ENCODE measurements at places on chromosomes 2 and 18.

DNA sequence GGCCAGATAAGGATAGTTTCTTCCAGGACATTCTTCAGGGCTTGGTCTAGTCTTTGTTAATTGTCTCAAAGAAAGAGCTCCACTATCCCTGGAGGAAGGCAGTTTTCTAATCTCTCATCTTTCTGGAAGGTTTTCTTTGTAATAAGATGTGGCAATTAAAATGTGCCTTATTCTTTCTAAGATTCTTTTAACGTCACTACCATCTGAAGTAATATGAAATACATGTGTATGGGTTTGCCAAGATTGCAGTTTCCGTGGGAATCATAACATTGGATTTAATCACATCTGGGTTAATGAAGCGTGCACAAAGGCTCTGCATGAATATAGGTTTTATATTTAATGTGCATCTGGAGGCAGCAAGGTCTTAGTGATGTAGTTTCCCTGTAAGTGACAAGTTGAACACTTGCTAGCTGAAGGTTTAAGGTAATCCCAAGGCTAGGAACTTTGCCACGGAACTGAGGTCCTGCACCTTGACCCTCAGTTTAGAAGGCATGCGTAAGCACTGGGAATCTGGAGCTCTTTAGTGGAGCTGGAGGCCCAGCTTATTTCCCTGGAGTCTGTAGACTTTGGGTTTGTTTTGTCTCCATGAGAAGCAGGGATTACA, 25.7 kb downstream of the DIS3L2 start:
- DNase-seq = no peak

GRCh38 chr18:45839414-45840395, 14.2 kb downstream of the SIGLEC15 start:
- no peak for DNase-seq

- no peak for DNase-seq
These were observed 1616.3 kb upstream of the ACVR2A start for GRCh38 chr2:146228466-146229058.

GRCh38 chr2:183079139-183079775, 710 bp downstream of the DUSP19 start:
- no peak for DNase-seq

DNA sequence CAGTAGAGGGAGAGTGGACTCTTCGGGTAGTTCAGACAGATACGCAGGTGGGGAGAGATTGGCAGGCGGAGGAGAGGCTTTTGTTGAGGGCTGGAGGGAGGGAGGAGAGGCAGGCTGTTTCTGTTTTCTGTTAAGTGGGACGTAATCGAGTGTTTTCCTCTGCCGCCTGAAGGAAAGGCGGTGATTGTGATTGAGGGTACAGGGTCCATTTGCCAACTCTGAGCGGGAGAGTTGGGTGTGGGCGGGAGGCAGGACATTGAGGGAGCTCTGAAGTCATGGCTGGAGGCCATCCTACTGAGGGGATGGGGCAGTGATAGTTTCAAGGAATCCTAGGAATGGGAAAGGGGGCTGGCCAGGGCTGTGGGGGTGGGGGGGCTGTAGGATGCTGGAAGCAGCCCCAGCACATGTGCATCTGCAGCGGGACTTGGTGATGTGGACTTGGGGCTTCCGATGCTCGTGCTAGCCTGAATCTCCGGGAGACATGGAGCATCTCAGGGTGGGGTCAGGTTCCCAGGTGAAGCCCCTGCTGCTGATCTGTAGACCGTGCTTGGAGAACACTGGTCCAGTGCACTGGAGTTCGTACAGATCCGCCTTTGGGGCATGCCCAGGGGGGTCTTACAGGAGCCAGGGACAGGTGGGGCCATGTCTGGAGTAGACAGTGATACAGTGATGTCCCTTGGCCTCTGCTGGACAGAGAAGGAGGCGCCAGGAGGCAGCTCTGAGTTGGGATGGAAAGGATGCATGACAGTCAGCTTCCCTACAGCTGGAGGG, 167.5 kb downstream of the AGAP1 start:
- no peak for DNase-seq

DNA sequence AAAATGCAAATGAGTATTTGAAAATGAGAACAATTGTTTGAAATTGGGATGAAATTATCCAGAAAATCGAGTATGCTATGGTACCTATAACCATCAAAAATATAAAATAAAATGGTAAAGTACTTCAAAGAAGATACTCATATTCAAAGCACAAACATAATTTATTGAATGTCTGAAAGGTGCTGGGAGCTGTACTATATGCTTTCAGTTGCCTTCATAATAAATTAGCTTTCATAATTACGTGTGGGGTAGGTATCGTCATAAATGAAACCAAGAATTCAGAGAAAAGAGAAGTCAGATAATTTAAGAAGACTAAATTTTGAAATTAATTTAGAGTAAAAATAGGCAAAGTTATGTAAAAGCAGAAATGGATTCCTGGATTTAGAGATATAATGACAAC, 721.9 kb upstream of the ACVR2A start:
- no peak for DNase-seq

GRCh38 chr18:54787121-54787520, 41.2 kb upstream of the RAB27B start:
- no peak for DNase-seq

- no peak for DNase-seq
These were observed 253.2 kb downstream of the ZNF804A start for GRCh38 chr2:184851576-184851975.

DNA sequence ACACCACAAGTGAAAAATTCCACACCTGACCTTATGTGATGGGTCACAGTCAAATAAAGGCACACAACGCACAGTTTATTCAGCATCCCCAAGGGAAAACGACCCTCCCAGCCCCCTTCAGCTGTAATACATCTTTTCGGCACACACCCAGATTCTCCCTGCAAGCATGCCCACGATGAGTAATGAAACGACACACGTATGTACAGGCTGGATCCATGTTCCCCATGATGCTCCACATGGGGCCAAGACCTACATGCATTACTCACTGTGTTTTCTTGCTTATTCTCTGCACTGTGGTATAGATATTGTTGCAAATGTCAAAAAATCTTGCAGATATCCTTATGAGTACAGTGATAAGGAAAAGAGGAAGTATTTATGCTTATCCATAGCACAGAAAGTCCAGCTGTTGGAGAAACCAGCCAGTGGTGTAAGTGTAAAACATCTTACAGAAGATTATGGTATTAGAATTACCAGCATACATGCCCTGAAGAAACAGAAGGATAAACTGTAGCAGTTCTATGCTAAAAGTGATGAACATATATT, 32.5 kb upstream of the SGPP2 start:
- DNase-seq = no peak
